Right lung (tissue), 10 donors: ENCODE measurements at places on chromosomes 6 and 20. TPM values are rescaled to one million over a fixed set of nuclear protein-coding genes. Genes with fewer than 3 reads are reported as not detected.

DNA sequence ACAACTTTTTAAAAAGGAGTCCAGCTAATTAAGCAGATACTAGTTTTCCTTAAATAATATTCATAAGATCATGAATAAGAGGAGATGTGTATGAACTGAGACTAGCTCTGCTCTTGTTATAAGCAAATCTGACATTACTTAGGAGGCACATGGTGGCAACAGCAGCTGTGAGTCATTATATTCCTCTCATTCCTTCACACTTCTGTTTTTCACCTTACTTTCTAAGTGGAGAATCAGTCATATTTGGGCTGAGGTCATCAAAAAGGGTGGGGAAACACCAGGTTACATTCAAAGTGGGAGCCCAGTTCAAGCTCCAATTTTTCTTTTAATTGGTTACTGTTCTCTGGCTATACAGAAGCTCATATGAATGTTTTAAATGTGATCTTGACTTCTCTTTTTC, 6.0 kb upstream of the RIPPLY2 start:
- DNase-seq = no peak

- DNase-seq = no peak
These were observed 3.6 kb upstream of the RBBP8NL start for GRCh38 chr20:62430866-62431447.

Gene RCAN2
- polyA plus RNA-seq = 3.1 TPM

Gene SLC22A7
- 0.39 TPM for polyA plus RNA-seq

Gene NR2E1
- polyA plus RNA-seq = 0.09 TPM

Gene GGTLC1
- 2.1 TPM for polyA plus RNA-seq

GRCh38 chr6:145734486-145735355, 599 bp downstream of the EPM2A start:
- peak; percentile 87 for DNase-seq

- no peak for DNase-seq
These were observed 21.8 kb upstream of the BTBD3 start for GRCh38 chr20:11895861-11896387.

Gene SLC2A10
- 18.2 TPM for polyA plus RNA-seq

- no peak for DNase-seq
These were observed 130.4 kb upstream of the RPS6KA2 start for GRCh38 chr6:166757232-166758135.

DNA sequence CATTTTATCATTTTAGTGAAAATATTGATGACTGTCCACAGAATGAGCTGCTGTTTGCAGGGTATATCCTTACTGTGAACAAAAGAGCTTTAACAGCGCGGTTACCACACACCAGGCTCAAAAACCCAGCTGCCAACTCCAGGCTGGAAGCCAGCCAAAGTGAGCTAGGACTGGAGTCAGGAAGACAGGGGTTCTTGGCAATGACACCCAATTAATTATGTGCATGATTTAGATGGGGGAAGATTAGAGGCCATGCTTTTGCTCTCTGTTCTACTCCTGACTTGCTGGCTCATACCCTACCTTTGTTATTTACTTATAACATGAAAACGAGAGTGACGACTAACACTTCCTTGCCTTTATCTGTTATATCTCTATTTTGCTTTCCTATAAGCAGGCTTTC, 128.9 kb upstream of the SHLD1 start:
- DNase-seq = no peak

DNA sequence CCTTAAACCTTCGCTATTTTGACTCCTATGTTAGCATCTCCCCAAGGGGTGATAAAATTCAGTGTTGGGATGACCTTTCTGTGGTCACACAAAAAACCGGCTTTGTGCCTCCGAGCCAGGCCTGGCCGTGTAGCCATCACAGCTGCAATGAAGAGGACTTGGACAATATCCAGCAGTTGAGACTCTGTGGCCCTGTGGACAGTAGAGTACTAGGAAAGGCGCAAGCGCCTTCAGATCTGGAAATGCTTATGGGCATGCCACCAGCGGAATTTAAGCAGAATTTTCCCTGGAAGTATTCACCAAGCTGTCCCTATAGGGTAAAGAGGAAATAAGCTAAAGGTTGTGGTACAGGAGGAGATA, 63.3 kb upstream of the SLC2A12 start:
- no peak for DNase-seq

Gene RHAG
- polyA plus RNA-seq = 1.7 TPM

Gene VPS52
- polyA plus RNA-seq = 88.8 TPM

DNA sequence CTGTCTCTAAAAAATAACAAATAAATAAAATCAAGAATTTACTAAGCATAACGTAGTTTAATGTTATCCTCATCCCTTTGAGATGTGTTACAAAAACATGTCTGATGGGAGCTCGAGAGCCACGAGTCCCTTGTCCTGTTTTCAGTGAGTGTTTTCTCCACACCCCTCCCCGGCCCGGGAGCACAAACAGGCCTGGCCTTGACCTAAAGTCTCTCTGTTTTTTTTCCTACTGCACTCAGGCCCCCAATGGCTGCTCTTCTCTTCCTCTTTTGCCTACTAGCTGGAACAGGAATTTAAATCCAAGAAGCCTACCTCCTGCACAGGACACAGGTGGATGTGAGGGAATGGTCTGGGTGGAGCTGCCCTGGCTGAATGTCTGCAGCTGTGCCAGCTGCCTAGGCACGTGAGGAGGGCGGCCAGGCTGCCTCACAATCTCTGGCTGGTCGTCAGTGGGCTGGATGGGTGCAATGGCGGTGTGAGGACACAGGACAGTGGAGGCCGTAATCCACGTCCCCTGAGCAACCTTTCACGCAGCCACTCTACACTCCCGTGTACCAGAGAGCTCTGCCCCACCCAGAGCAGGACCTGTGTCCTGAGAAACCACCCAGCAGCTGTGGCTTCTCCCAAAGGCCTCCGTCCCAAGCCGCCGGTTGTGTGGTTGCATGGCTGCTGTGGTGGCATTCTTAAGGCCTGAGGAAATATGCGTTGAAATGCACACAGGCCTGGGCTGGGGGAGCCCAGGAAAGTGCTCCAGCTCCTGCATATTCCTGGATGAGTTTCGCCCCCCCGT, 117.5 kb downstream of the FAM120B start:
- no peak for DNase-seq

Gene ZSCAN16
- 12.5 TPM for polyA plus RNA-seq

DNA sequence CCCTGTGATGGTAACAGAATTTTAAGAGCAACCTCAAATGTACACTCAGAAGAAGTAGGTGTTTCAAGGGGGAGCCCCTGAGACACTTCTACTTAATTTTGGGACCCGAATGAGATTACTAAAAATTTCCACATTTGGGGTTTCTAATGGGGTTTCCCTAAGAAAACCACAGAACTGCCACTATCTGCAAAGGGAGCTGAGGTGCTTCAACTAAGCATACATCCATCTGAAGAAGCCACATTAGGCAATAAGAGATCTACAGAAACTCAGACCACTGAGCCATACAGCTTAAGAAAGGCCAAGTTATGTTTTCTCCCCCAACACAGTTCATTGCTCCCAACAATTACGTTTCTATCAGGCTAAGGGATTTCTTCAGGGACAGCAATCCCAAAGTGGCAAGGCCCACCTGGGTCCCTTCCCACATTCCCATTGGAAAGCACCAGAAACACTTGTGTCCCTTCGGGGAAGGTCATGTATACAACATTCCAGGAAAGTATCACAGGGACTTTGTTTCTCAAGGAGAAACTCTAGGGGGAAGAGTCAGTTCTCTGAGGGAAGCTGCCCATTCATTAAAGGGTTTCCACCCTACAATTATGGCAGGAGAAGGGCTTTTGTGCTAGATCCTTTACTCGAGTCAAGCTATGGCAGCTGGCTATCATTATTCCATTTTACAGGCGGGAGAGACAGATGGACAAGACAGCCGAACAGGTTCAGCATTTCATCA, 5.0 kb downstream of the BCL2L1 start:
- DNase-seq = no peak

Gene GNMT
- polyA plus RNA-seq = 1.3 TPM

Gene ALDH8A1
- 1.1 TPM for polyA plus RNA-seq
